ENCODE measurements at places on chromosomes 12 and 14.

DNA sequence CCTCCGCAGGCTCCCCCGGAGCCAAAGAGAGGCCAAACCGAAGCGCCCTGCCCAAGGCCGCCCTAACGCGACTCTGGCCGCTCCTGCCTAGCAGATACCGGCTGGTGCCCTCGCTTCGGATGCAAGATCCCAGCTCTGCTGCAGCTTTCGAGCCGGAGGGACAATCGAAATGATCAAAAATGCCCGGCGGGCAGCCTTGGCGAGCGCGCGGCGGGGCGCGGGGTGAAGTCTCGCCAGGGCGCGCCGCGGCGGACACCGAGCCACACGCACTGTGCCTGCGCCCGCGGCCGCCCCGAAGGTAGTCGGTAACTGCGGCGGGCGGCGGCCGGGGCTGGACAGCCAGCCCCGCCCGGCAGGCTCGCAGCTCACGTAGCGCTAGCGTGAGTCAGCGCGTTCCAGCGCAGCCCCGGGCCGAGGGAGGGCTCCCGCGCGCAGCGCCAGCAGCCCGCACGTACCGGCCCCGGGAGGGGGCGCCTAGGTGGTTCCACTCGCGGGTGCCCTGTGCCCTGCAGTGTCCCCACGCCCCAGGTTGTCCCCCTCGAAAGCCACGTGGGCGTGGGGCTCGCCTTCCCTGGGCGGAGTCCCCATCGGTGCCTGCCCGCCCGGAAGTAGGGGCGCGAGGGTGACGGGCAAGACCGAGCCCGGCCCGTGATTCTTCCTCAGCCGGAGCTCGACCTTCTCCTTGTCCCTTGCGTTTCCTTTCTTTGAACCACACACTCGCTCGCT is 109.2 kb upstream of the EGLN3 start:
- peak; percentile 75 for DNase-seq

- no peak for DNase-seq
These were observed 147.8 kb upstream of the MAX start for GRCh38 chr14:65250162-65250495.

- peak; percentile 76 for DNase-seq
These were observed 89.6 kb downstream of the TTC7B start for GRCh38 chr14:90726656-90727055.

GRCh38 chr12:100434177-100434576 is 39.5 kb upstream of the NR1H4 start:
- no peak for DNase-seq

DNA sequence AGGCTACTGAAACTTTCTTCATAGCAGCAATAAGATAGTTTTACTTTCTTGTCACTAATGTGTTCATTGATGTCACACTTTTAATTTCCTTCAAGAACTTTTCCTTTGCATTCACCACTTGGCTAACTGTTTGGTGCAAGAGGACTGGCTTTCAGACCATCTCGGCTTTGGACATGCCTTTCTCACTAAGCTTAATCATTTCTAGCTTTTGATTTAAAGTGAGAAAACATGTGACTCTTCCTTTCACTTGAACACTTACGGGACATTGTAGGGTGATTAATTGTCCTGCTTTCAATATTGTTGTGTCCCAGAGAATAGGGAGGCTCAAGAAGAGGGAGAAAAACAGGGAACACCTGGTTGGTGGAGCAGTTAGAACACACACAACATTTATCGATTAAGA is 41.9 kb downstream of the IFNG start:
- no peak for DNase-seq

- DNase-seq, result no peak
These were observed 472.6 kb downstream of the SNAPC1 start for GRCh38 chr14:62234849-62235248.

DNA sequence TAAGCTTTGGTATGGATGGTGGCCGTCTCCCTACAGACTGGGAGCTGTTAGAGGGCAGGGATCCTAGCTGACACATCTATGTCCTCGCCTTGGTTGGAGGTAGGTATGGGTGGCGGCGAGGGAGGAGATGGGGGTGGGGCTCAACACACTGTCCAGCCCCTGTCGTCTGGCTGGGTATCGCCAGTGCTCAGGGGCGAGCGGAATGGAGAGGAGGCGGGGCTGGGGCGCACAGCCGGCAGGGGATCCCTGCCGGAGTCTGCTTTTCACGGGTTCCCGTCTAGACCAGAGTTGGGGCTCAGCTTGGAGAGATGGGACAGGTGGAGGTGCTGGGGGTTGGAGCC is 16.1 kb downstream of the TAMALIN start:
- no peak for DNase-seq
